ENCODE measurements at places on chromosomes 7 and 10.

- DNase-seq: no peak
Measured at GRCh38 chr7:78063758-78064157, 265.2 kb downstream of the PHTF2 start.

DNA sequence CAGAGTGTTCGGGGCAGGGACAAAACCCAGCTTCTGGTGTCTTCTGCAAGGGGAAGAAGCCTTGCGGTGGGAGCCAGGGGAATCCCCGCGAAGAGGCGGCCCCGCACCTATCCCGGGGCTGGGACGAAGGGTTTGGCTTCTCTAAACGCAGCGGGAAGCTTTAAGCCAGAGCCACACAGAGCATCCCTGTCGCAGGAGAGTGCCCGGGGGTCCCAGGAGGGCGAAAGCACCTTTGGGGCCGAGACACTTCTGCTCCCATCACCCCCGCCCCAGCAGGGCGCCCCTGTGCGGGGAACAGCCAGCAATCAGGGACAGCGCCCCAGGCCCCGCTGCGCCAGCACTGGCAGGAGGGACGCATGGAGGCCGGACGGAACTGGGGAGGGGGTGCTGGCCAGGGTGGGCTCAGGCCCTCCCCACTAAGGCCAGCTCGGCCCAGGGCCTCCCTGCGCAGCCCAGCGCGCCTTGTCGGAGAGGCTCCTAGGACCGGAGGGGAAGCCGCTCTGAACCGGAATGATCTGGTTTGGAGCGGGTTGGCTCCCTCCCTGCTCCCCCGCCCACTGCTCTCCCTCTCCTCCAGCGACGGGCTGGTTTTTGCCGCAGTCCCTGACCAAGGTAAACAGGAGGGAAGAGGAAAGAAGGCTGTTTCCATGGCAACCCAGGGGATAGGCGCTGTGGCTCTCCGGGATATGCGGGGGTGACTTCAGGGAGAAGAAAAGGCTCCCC lies 63.9 kb downstream of the TMEM209 start:
- peak; percentile 33 for DNase-seq

GRCh38 chr10:118566911-118567310 lies 28.5 kb downstream of the PRLHR start:
- no peak for DNase-seq

- no peak for DNase-seq
Measured at GRCh38 chr7:144397086-144397485, 6.4 kb downstream of the NOBOX start.

All from activated T-cell treated with anti-CD3 and anti-CD28 coated beads for 24 hours (primary cell).